Activated T-cell treated with anti-CD3 and anti-CD28 coated beads, Interleukin-2, amount 50 U/mL, for 72 hours (primary cell): ENCODE measurements at places on chromosomes 5 and 9. TPM values are rescaled to one million over a fixed set of nuclear protein-coding genes. Genes with fewer than 3 reads are reported as not detected.

Gene RFK
- 9.6 TPM for total RNA-seq

Gene RALGPS1
- total RNA-seq = 3.4 TPM

Gene MEF2C
- total RNA-seq = 0.53 TPM

Gene ESM1
- 0.23 TPM for total RNA-seq

Gene REEP2
- total RNA-seq = 6.6 TPM

Gene PCDHB12
- not detected for total RNA-seq
